ENCODE measurements at places on chromosomes 16 and 17. TPM values are rescaled to one million over a fixed set of nuclear protein-coding genes. Genes with fewer than 3 reads are reported as not detected.

ABCC11 gene
- total RNA-seq = not detected

SOX8 gene
- total RNA-seq = 0.16 TPM

TEX14 gene
- under 0.01 TPM for total RNA-seq

KRT31 gene
- total RNA-seq = not detected

GLP2R gene
- not detected for total RNA-seq

Measured in bladder microvascular endothelial cell (primary cell).